Activated CD4-positive, alpha-beta T cell treated with anti-CD3 and anti-CD28 coated beads, Interleukin-2, Interleukin-6, amounts not matched to agents 100 ng/mL and 50 ng/mL, durations not matched to agents 16 hours and 8 hours (primary cell): ENCODE measurements at places on chromosomes 16 and 17.

- DNase-seq, result no peak
Observed at GRCh38 chr16:4052801-4053293, 63.4 kb downstream of the ADCY9 start.

DNA sequence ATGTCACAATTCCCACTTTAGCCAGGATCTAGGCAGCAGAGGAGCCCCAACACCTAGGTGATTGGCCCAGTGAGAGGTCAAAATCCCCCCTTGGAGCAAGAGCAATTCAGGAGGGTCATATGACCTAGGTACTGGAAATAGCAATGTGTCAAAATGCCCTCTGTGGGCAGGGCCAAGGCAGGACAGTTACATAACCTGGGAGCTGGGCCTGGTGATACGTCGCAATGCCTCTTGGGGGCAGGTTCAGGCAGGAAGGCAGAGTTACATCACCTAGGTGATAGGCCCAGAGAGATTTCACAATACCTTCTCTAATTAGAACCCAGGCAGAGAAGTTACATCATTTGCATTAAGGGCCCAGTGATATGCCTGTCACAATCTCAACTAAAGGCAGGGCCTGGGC, 1906.3 kb downstream of the TP53TG3F start:
- DNase-seq, result no peak

- DNase-seq, result peak; percentile 23
Observed at GRCh38 chr16:66691234-66691633, 5.3 kb downstream of the CMTM4 start.

DNA sequence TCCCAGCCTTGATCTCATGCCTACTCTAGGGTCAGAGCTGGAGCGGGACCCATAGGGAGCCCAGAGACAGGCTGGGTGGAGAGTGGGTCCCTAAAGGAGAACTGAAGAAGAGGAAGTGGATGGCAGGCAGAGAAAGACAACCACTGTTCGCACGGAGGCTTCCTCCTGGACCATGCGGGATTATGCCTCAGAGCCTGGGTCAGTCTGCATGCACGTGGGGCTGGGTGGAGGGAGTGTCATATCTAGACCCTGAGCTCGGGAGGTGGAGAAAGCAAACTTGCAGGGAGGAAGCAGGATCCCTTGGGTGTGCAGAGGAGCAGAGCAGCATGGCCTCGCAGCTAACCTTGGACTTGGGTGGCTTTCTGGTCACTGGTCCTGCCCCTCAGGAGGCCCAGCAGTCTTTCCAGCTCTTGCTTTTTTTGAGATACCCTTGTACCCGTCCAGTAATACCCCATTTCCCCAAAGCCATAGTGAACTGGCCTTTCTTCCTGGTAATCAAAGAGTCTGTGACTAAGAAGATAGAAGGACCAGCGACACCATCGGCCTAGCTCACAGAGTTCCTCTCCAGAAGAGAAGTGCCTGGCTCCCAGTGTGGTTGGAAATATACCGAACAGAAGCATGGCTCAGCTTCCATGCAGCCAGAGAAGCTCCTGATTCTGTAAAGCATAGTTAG, 344.2 kb downstream of the CPPED1 start:
- DNase-seq, result no peak
